Thoracic aorta (tissue), 2 donors: ENCODE measurements at places on chromosomes 11 and 22. TPM values are rescaled to one million over a fixed set of nuclear protein-coding genes. Genes with fewer than 3 reads are reported as not detected.

OR52H1 gene
- total RNA-seq: 0.81 TPM

DNA sequence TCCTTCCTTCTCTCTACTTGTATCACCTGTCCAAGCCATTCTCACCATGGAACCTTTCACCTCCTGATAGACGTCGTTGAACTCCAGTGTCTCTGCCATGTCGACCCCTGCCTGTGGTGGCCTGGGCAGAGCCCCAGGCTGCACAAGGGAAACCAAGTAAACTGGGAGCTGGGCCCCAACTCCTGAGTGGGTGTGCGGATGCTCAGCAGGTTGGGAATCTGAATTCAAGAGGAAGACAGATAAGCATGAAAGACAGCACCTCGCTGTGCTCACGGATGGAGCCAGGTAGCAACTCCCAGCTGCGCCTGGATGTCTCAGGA is 709 bp downstream of the SSRP1 start:
- peak overlapping the region; percentile 81 for H3K27ac ChIP-seq
- no peaks in the 10 kb centered on the region for H3K27me3 ChIP-seq
- no peak for DNase-seq
- peak overlapping the region; percentile 92 for H3K4me3 ChIP-seq
- peaks cover 12% of the 10 kb centered on the region for H3K4me1 ChIP-seq

MMP8 gene
- not detected for total RNA-seq

- no peaks in the 10 kb centered on the region for H3K36me3 ChIP-seq
- no peaks in the 10 kb centered on the region for H3K4me1 ChIP-seq
- H3K27me3 ChIP-seq: no peaks in the 10 kb centered on the region
- DNase-seq: no peak
Observed at GRCh38 chr22:41028841-41029240, 63.6 kb upstream of the EP300 start.

LGALS1 gene
- 1,470 TPM for total RNA-seq

DNA sequence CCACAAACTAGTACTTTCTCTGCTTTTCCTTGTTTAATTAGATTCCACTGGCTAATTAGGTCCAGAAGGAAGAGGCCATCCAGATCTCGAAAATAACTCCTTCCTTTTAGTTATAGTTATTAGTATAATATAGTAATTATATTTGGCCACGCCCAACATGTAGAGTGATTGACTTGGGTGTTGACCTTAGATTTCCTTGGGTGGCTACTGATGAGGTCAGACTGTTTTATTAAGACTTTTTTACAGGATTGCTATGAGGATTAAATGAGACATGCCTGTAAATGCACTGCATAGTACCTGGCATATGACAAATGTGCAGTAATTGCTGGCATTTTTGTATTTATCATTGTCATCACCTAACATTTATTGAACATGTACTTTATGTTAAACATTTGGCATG is 26.9 kb downstream of the STX3 start:
- no peaks in the 10 kb centered on the region for H3K27me3 ChIP-seq
- no peaks in the 10 kb centered on the region for H3K36me3 ChIP-seq
- H3K4me1 ChIP-seq: peaks cover 14% of the 10 kb centered on the region
- H3K27ac ChIP-seq: no peak overlapping the region

LRRN4CL gene
- total RNA-seq: 10.5 TPM

DNA sequence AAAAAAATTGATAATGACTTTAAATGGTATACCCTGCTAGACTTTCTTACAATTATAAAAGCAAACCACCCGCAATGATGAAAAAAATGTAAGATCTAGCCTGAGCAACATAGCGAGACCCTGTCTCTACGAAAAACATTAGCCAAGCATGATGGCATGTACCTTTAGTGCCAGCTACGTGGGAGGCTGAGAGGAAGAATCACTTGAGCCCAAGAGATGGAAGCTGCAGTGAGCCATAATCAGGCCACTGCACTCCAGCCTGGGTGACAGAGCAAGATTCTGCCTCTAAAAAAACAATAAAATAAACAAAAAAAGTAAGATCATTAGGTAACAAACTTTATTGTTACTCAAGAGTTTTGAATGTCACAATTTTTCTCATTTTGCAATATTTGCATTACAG is 39.2 kb downstream of the KMT5B start:
- H3K27ac ChIP-seq: no peak overlapping the region
- no peak for DNase-seq
- H3K36me3 ChIP-seq: peaks cover 48% of the 10 kb centered on the region

- no peaks in the 10 kb centered on the region for H3K27me3 ChIP-seq
- H3K4me3 ChIP-seq: no peak overlapping the region
- no peaks in the 10 kb centered on the region for H3K4me1 ChIP-seq
- no peaks in the 10 kb centered on the region for H3K36me3 ChIP-seq
Observed at GRCh38 chr11:80655834-80656233, 1215.0 kb upstream of the TENM4 start.

DNA sequence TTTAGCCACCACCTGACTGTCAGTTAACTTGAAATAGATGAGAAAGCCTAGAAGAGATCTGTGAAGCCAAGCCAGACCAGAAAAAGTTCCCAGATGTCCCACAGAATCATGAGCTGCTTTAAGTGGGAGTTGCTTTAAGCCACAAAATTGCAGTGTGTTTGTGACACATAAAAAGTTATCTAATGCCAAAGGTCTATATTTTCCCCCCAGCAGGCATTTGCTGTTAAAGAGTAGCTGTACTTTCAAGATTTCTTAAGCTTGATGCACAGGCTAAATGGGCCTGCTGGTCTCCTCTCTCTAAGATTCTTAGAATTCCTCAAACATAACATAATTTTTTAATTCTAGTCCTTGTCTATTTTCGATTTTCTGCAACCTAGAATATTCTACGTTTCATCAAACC is 825.7 kb downstream of the FAM181B start:
- no peaks in the 10 kb centered on the region for H3K27me3 ChIP-seq
- H3K4me3 ChIP-seq: no peak overlapping the region

GRCh38 chr11:124179310-124179709 is 3.8 kb upstream of the OR10D3 start:
- DNase-seq: no peak
- H3K4me3 ChIP-seq: no peak overlapping the region
- no peaks in the 10 kb centered on the region for H3K36me3 ChIP-seq
- H3K27me3 ChIP-seq: no peaks in the 10 kb centered on the region

GRCh38 chr11:118082880-118083552 is 3.7 kb downstream of the SMIM35 start:
- DNase-seq: no peak
- H3K36me3 ChIP-seq: no peaks in the 10 kb centered on the region
- no peak overlapping the region for H3K27ac ChIP-seq
- no peak overlapping the region for H3K4me3 ChIP-seq

GRCh38 chr22:31211482-31211861 is 626 bp upstream of the LIMK2 start:
- peaks cover 15% of the 10 kb centered on the region for H3K4me1 ChIP-seq
- peak overlapping the region; percentile 25 for H3K27ac ChIP-seq
- peak overlapping the region; percentile 78 for H3K4me3 ChIP-seq
- no peaks in the 10 kb centered on the region for H3K27me3 ChIP-seq
- no peak for DNase-seq

DNA sequence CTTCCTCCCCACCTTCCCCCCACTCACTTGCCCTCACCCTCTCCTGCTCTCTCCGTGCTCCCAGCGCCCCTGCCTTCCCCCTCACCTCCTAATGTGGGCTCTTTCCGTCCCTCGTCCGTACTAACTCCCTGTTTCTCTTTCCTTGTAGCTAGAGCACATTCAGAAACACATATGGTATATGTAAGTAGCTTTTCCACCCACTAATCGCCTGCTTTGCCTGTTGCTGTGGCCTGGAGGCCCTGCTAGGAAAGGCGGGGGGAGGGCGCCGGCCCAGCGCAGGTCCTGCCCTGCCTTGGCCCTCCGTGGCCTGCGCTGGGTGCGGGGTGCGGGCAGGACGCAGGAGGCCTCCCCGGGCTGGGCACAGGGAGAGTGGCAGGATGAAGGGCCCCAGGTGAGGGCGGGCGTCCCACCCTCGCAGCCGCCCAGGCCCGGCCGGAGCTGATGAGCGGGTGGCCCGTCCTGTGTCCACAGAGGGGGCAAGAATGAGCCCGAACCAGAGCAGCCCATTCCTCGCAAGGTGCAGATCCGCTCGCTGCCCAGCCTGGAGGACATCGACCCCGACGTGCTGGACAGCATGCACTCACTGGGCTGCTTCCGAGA is 41.7 kb downstream of the MOB2 start:
- H3K4me3 ChIP-seq: no peak overlapping the region
- no peak for DNase-seq
- no peaks in the 10 kb centered on the region for H3K27me3 ChIP-seq
- H3K36me3 ChIP-seq: no peaks in the 10 kb centered on the region
- no peak overlapping the region for H3K27ac ChIP-seq

DNA sequence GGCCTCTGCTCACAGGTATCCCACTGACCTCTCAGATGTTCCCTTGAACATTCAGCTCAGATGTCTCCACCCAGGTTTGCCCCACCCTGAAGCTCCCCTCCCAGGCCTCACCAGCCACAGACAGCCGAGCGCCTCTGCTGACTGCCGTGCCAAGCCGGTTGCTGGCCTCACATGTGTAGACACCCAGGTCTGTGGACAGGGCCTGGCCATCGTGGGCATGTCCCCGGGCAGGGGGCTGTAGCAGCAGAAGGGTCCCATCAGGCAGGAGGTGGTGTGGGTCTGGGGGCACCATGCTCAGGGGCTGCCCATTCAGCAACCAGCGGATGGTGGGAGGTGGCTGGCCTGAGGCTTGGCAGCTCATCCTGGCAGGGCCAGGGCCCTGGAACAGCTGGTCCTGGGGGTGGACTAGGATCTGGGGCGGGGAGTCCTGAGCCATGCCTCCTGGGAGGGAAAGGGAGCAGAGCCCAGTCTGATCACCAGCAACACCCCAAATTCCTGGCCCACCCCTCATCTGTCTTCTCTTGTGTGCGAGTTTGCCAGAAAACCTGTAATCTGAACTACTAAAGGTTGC is 759 bp downstream of the ROBO4 start:
- no peaks in the 10 kb centered on the region for H3K27me3 ChIP-seq
- no peak overlapping the region for H3K27ac ChIP-seq
- no peaks in the 10 kb centered on the region for H3K36me3 ChIP-seq
- H3K4me1 ChIP-seq: no peaks in the 10 kb centered on the region

- no peak overlapping the region for H3K27ac ChIP-seq
- no peaks in the 10 kb centered on the region for H3K36me3 ChIP-seq
- no peaks in the 10 kb centered on the region for H3K27me3 ChIP-seq
- H3K4me1 ChIP-seq: no peaks in the 10 kb centered on the region
Observed at GRCh38 chr11:87298155-87298554, 260.4 kb downstream of the TMEM135 start.

ANO5 gene
- total RNA-seq: 6.5 TPM

DNA sequence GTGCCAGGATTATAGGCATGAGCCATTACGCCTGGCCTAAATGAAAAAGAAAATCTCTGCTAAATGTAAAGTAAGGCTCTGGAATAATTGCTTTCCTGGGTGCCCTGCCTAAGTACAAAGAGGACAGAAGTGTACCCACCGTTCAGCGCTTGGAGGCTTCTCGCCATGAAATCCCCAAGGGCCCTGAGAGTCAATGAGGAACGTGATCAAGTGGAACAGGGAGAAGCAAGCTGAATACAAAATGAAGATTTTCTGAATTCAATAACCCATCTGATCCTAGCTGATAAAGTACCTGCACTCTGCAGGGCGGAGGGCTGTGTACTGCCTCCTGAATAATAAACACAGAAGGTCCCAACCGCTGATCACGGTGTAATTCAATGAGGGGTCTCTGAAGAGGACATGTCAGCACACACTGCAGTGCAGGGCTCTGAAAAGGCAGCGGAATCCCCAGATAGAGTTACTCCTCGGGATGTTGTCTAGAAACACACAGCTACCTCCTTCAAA is 97.7 kb downstream of the ABTB2 start:
- no peak overlapping the region for H3K4me3 ChIP-seq
- H3K4me1 ChIP-seq: peaks cover 20% of the 10 kb centered on the region
- H3K27me3 ChIP-seq: no peaks in the 10 kb centered on the region
- H3K27ac ChIP-seq: no peak overlapping the region
- no peaks in the 10 kb centered on the region for H3K36me3 ChIP-seq

OTOG gene
- total RNA-seq: not detected

GRCh38 chr22:21594865-21595452 is 27.4 kb downstream of the UBE2L3 start:
- no peak for DNase-seq
- peaks cover 15% of the 10 kb centered on the region for H3K36me3 ChIP-seq
- H3K27me3 ChIP-seq: no peaks in the 10 kb centered on the region
- H3K27ac ChIP-seq: no peak overlapping the region
- no peak overlapping the region for H3K4me3 ChIP-seq

DNA sequence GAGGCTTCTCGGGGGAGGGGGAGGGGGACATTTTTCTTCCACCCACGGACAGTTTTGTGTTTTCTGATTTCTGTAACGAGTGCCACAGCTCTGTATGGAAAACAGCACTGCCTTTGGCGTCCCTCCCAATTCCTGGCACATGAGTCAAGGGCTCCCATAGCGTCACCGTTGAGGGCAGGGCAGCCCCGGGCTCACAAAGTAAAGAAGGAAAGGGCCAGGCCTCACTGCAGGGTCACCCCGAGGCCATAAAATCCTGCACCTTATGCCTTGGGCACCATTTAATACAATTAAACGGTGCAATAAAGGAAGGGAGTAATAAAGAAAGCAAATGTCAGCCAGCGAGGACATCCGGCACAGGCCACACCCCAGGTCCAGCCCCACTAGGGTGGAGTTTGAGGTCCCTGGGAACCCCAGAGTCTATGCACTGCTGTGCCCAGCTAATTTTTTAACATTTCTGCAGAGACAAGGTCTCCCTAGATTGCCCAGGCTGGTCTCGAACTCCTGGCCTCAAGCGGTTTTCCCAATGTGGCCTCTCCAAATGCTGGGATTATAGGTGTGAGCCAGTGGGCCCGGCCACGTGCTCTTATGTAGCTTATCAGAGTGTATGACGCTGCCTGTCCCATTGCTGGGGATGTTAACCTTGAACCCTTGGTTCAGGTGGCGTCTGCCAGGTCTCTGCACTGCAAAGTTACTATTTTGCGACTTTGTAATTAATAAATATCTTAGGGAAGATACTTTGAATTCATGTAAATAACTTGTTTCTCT is 13.6 kb upstream of the MUC2 start:
- H3K4me3 ChIP-seq: no peak overlapping the region
- no peaks in the 10 kb centered on the region for H3K36me3 ChIP-seq
- no peak overlapping the region for H3K27ac ChIP-seq
- DNase-seq: no peak

GRCh38 chr11:132718711-132719671 is 813.3 kb downstream of the OPCML start:
- no peaks in the 10 kb centered on the region for H3K36me3 ChIP-seq
- no peaks in the 10 kb centered on the region for H3K27me3 ChIP-seq
- H3K4me3 ChIP-seq: no peak overlapping the region
- H3K27ac ChIP-seq: no peak overlapping the region
- no peaks in the 10 kb centered on the region for H3K4me1 ChIP-seq

DNA sequence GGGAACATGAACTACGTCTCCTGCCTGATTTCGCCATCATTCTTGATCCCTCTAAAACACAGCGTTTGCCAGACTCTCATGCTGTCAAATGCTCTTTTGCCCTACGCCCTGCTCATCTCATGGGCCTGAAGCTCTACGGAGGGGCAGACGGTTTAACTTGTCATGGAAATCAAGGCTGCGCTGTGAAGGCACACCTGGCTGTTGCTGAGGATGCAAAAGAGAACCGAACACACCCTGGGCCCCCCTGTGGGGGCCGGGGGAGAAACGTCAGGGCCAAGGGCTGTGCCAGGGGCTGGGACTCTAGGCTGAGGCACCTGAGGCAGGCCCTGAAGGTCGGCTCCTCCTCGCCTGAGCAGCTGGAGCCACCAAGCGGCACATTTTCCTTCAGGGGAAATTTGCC is 957.2 kb downstream of the BRD1 start:
- H3K27me3 ChIP-seq: no peaks in the 10 kb centered on the region
- DNase-seq: no peak
- no peak overlapping the region for H3K4me3 ChIP-seq
- no peaks in the 10 kb centered on the region for H3K36me3 ChIP-seq
- no peaks in the 10 kb centered on the region for H3K4me1 ChIP-seq
- H3K27ac ChIP-seq: no peak overlapping the region

PYGM gene
- 13.4 TPM for total RNA-seq

OR51E2 gene
- not detected for total RNA-seq

WNT7B gene
- not detected for total RNA-seq
